CD4-positive, alpha-beta T cell treated with Interleukin-10 for 1 hour (primary cell): ENCODE measurements at places on chromosomes 12 and 14.

GRCh38 chr12:15772405-15773018, 16.7 kb downstream of the EPS8 start:
- DNase-seq = peak; percentile 18

- DNase-seq = no peak
Measured at GRCh38 chr12:121740847-121741246, 28.3 kb downstream of the TMEM120B start.

- no peak for DNase-seq
Measured at GRCh38 chr12:72018036-72018435, 79.4 kb downstream of the TPH2 start.

DNA sequence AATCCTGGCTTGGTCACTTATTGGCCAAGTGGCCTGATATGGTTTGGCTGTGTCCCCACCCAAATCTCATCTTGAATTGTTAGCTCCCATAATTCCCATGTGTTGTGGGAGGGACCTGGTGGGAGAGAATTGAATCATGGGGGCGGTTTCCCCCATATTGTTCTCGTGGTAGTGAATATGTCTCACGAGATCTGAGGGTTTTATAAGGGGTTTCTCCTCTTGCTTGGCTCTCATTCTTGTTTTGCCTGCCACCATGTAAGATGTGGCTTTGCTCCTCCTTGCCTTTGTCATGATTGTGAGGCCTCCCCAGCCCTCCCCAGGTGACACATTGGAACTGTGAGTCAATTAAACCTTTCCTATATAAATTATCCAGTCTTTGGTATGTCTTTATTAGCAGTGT, 18.8 kb upstream of the P2RX4 start:
- no peak for DNase-seq

DNA sequence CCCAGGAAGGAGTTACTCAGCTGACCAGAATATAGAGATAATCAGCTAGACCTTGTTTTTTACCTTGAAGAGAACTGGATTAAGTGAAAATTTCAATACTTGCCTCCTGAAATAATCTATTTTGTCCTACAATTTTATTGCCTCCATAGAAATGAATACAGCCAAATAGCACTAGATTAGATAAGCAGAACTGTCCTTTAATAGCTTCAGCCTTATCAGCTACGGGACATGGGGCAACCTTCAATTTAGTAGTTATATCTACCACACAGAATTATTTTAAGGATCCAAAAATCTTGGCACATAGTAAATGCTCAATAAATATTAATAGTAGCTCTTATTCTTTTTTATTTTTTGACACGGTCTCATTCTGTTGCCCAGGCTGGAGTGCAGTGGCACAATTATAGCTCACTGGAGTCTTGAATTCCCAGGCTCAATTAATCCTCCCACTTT, 67.2 kb upstream of the PLEKHG3 start:
- DNase-seq = no peak

DNA sequence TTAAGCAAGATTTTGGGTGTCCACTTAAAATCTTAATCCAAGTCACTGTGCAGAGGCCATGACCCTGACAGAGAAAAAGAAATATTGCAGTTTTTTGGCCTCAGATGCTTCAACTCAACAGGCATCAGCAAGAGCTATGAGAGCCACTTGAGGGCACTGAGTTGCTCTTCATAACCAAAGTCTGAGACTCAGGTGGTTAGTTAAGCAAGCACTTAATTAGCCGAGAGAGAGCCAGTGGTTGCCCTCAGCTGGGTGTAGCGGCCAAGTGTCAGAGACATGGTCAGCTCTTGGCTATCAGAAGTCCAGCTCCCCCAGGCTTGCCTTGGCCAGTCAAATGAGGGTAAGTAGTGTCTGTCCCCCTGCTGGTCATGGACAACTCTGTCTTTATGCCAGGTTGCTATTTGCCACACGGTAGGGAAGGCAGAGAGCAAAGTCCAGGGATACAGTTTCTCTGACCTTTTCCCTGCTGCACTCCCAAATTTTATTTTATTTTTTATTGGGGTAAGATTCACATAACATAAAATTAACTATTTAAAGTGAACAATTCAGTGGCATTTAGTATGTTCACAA, 9.0 kb upstream of the KRT71 start:
- DNase-seq = no peak

DNA sequence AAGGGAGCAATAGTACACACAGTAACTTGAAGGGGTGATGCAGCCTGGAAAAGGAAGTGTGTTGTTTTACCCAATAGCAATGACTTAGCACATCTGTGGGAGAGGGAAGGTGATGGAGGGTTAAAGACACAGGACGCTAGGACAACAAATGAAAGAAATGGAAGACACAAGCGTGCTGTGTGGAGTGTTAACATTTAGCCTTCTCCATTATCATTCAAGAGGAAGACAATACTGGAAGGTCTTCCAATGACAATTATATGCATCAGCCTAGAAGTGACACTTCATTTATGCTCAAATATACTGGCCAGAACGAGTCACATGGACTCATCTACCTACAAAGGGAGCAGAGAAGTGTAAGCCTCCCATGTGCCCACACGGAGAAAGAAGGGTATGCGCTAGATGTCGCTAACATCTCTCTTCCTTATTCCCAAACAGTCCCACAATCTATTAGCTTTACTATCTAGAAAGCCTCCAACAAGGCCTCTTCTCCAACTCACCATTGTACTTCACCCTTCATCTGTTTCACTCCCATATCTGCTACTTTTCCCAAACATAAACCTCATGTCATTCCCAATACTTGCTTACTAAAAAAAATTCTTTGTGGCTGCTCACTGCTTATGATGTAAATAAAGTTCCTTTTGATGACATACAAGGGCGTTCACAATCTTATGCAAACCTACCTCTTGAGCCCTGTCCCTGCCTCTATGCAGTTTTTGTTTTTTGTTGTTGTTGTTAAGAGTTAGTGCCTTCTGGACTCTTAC, 20.3 kb downstream of the PPM1H start:
- no peak for DNase-seq

DNA sequence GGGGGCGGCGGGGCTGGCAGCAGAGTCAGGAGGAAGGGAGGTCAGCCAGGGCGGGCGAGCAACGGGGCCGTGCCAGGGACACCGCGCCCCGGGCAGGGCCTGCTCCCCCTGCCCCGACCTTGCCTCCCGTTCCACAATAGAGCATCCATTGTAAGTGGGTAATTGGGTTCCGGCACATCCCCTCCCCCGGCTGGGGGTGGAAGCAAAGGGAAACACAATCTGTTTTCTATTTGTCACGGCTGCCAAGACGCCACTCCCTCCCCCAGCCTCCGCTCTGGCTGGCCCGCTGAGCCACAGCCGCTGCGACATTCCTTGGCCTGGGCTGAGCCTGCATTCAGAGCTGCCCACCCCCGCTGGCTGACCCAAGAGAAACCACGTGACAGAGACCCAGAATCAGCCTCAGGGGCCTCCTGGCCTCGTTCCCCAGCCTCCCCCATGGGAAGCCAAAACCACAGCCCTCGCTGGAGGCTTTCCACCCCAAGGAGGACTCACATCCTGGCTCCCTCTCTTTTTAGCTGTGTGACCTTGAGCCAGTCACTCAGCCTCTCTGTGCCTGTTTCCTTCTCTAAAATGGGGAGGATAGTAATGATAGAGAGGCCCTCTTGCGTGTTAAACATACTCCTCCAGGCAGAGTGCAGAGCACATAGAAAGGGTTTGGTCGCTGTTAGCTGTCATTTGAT, 117.6 kb downstream of the SCARB1 start:
- no peak for DNase-seq

DNA sequence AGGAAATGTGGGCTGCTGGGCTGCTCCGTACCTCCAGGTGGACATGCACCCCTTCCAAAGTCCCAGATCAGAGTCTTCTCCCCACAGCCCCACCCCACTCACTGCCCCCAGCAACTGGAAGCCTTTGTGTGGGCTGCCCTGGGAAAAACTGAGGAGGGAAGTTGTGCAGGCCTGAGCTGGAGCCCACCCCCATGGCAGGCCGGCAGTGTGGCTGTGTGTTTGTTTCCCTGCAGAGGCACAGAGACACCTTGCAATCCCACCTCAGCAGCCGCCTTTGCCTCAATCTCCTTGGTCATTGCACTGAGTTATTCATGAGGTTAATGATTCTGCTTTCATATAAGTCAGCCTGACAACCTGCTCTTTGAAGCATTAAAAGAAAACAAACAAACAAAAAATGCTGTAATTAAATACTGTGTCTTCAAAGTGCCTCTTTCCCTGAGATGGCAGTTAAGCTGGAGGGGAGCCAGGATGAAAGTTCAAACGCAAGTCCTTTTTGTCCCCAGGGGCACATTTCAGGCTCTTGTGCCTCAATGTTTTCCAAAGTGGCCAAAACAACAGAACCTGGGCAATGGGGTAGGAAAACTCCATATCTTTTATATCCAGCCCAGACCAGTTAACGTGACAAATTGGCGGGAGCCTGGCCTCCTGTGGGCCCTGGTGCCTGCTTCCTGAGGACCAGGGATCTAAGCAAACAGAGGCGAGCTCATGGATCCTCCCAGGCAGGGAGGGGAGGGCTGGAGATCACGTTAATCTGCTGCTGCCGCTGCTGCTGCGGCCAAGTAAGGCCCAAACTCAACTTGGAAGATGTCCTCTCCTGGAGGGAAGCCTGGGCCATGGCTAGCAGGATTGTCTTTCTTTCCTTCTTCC, 51.9 kb upstream of the TSPAN11 start:
- no peak for DNase-seq

GRCh38 chr12:124153392-124153791, 141.5 kb upstream of the RFLNA start:
- DNase-seq = no peak

- no peak for DNase-seq
Measured at GRCh38 chr12:67208281-67209067, 60.7 kb upstream of the CAND1 start.
